ENCODE measurements at places on chromosomes 13 and 19.
A peak's percentile ranks its signal among the peaks of the same experiment; 100 is the strongest.

- no peak for DNase-seq
Measured at GRCh38 chr13:19072543-19072942, 109.1 kb downstream of the TUBA3C start.

GRCh38 chr13:48318821-48319511, 15.4 kb downstream of the RB1 start:
- peak; percentile 64 for DNase-seq

DNA sequence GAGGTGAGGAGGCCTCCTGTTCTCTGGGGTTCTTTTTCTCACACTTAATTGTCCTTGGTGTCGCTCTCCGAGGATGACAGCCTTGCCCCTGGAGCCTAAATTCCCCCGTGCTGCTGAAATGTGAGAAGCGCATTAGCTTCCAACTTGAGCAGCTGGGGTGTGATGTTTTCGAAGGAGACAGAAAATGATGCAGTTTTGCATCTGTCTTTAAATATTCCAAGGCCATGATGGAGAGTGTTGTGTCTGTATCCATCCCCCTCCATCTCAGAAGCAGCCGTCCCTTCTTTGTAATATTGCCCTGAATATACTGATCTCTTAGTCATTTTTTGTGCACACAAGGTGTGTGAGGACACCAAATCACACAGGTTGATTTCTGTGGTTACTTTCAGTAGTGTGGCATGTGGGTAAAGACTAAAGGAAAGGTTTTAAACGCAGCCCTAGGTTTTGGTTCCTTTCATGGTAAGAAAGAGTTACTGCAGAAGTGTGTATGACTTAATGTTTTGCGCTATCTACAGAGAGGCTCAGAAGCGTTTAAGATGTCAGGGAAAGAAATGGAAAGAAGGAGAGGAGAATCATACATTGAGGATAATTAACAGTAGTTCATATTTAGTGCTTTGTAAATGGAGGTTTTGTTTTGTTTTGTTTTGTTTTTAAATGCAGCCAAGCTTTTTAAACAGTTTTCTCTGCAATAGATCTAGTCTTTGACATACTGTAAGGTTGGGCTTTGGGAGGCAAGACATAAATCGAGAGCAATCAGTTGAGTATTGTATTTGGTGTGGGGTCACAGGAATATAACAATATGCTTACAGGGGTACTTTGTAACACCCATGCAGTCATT, 1.6 kb downstream of the NBEA start:
- DNase-seq: no peak

DNA sequence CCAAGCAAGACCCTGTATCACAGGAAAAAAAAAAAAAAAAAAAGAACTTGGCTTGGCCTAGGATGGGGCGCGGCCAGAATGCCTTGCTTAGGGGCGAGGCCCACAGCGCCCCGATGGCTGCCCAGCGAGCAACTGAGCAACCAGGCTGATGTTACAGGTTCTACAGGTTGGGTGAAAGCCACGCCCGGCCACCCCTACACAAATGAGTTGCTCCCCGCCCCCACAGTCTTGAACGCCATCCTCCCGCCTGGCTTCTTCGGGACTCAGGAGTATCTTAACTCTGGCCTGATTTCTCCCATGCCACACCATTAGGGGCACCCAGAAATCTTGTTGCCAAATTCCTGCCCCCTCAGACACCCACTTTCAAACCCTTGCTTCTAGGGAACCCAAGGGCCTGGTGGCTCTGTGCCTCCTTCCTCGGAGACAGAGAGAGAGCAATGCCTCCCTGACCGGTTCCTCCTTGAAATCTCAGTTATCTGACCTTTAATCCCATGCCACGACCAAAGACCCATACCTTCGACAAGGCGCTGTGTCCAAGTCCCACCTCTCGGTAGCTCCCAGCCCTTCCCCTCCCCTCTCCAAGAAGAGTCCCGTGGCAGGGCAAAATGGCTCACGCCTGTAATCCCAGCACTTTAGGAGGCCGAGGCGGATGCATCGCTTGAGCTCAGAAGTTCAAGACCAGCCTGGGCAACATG, 1.1 kb upstream of the CBLC start:
- DNase-seq: no peak

GRCh38 chr13:112168761-112169160, 101.8 kb downstream of the SOX1 start:
- no peak for DNase-seq

DNA sequence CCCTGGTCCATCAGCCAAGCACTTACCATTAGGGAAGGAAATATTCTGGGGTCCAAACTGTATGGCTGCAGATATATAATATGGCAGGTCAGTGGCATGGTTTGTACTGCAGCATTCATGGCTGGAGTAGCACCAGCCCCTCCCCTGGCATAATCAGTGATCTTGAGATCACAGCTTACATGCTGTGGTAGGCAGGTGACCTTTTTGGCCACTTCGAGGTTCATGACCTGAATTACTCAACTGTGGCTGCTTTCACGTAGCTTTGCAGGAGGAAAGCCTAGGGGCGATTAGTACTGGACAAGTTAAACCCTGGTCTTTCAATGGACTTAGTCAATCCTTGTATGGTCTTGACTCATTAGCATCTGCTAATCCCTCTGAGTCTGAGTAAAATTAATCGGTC, 169.8 kb downstream of the SPRY2 start:
- DNase-seq: no peak

DNA sequence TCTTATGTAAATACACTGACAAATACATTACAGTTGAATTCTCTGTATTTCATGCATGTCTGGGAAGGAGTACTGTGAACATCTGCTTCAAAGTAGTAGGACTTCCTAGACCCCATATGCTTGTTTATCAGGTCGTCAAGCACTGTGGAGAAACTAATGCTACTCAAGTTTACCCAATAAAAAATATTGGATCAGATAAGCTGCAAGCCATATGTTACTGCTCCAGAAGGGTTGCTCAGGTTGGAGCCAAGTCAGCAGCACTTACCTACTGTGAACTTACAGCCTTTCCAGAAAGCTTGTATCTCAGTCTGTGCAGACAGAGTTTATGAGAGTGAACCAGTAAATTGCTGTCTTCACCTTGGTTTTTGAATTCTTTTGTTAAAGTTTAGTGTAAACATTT, 36.2 kb downstream of the SLAIN1 start:
- DNase-seq: no peak

GRCh38 chr19:7873304-7874075, 700 bp downstream of the PRR36 start:
- DNase-seq: no peak

DNA sequence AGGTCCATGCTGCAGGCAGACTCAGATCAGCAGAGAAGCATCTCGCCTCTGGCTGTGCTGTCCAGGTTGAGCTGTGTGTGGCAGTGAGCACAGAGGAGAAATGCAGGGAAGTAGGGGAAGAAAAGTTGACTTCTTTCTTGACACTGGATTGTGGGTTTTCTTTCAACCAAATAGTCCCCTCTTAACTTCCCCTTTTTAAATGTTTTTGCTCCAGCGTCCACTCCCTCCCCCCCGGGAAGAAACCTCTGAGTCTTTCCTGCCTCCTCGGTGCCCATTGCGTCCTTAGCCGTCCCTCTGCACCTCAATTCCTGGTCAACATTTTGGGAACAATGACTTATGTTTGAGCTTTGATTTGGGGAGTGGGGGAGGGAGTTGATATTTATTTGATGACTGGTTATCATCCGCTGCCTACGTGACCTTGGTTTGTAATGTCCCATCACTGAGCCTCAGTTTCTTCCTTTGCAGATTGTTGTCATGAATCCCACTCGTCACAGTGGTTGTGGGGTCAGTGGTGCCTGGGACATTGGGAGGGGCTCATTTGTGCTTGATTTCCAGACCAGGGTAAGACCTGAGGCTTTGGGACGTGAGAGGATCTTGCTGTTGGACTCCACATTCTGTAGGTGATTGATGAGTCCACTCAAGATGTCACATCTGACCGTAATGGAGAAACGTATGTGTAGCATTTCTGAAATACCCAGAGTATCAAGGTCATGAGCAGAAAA, at the start of gene LILRB2:
TSS of gene LILRB2 (minus strand) at position 104 of the 722 bp plus-strand sequence. CDS start 614 bp downstream, outside the sequence.
- DNase-seq: no peak

GRCh38 chr13:106918557-106918860, 350.6 kb upstream of the ARGLU1 start:
- peak; percentile 30 for DNase-seq

DNA sequence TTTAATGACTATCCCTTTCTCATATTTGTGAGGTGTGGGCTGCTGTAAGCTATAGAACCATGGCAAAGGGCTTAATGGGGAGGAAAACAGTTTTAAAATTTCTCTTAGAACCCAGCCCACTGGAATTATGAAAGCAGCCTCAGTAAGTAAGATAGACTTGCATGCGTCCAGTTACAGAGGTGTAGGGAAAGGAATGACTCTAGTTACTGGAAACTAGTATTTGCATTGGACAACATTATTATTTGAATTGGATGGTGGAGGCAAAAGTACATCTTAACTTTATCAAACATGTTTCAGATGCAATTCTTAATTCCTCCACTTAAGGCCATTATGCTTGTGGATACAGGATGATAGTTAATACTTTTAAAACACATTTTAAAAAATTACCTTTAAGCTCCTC, 292.9 kb downstream of the SPRY2 start:
- DNase-seq: no peak

- no peak for DNase-seq
Measured at GRCh38 chr13:24614306-24615080, 65.7 kb upstream of the ATP12A start.

DNA sequence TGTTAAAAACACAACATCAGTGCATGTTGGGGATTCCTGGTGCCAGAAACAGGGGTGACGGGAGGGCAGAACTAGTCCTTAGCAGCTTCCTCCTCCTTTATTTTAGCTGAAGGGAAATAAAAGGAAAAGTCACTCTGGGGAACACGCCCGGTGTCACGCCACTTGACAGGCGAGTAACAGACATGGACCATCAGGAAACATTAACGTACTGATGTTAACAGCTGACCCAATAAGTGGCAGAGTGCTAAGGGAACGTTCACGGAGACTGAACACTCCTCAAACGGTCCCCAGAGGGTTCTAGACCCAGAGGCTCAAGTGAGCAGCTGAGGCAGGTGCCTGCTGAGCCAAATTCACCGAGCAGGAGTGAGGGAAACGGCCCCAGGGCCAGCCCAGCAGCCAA, 13.9 kb upstream of the EIF3G start:
- DNase-seq: no peak

GRCh38 chr13:29474991-29475390, 120.5 kb downstream of the SLC7A1 start:
- DNase-seq: no peak

DNA sequence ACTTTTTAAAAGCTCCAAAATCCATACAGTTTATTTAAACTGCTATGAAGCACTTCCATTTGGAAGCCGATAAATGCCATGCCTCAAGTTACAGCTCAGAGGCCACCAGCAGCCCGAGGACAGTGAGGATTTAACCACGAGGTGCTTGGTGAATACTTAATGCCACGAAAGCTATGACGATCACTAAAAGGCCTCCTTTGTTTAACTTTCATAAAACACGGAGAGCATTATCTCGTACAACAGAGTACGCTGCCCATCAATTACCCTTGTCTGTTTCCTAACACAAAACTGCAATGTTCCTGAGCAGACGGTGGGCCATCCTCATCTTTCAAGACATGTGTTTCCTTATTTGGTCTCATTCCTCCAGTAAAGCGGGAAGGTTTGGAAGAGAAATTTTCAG, 58.4 kb downstream of the PEPD start:
- DNase-seq: no peak

GRCh38 chr13:53638040-53638439, 609.4 kb downstream of the OLFM4 start:
- no peak for DNase-seq

- no peak for DNase-seq
Measured at GRCh38 chr19:58052256-58052655, 6.8 kb upstream of the ZNF135 start.

DNA sequence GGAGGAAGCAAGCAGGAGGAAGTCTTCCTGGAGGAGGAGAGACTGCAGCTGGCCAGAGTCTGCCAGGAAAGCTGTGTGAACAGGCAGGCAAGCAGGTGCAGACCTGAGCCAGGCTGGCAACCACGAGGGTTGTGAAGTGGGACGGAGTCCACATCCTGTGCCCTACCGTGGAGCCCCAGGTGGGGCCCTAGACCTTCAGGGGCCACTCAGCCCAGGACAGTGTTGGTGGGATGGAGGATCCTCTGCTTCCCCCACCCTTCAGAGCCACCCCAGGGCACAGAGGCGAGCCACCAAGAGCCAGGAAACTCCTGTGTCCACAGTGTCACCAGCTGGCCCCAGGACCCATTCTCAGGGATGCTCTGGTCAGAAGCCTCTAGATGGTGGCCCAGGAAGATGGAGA, 8.4 kb upstream of the VSTM2B start:
- no peak for DNase-seq

GRCh38 chr19:11587975-11588631, 9.2 kb upstream of the ZNF627 start:
- DNase-seq: no peak

DNA sequence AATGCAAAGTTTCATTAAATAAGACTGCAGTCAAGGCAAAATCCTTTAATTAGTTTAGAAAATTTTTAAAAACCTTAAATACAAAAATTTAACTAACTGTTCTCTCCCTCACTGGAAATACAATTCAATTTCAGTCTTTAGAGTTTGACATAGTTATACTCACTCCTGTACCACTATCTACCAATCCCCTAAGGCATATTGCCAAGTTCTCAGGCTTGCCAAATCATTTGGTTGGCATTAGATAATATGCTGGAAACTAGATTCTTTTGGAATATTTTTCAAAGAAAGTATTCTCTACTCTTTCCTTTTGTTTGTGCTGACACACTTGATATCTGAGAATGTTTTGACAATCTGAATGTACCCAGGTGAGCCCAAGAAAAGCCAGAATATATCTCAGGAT, 77.2 kb downstream of the TSC22D1 start:
- no peak for DNase-seq

GRCh38 chr19:5628461-5628860, 5.6 kb downstream of the SAFB start:
- DNase-seq: no peak

DNA sequence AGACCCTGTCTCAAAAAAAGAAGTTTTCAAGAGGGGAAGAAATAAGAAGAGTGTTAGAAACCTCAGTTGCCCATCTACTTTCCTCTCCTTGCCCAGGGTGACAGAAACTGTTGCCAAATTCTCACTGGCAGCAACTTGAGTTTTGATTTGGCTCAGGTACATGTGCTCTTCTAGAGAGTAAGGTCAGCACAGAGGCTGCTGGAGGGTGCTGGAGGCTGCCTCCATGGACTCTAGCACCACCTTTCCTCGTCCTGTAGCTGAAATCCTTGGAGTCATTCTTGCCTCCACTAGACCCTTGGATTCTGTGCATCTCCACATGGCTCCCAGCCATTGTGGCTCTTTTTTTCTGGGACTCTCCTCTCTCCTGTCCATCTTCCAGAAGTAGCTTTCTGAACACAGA, 149.1 kb downstream of the TM9SF2 start:
- no peak for DNase-seq

DNA sequence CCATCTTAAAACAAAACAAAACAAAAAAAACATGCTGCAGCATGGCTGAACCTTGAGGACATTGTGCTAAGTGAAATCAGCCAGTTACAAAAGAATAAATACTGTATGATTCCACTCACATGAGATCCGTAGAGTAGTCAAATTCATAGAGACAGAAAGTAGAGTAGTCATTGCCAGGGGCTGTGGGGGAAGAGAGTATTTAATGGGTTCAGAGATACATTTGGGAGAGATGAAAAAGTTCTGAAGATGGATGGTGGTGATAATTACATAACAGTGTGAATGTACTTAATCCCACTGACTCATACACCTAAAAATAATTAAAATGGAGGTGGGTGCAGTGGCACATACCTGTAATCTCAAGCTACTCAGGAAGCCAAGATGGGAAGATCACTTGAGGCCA, 72.0 kb upstream of the C1QTNF9 start:
- no peak for DNase-seq

Measured in right kidney (tissue), 9 donors.